ENCODE measurements at places on chromosomes 4 and X.
A peak's percentile ranks its signal among the peaks of the same experiment; 100 is the strongest.

- no peaks in the 10 kb centered on the region for H3K36me3 ChIP-seq
- no peak overlapping the region for H3K27ac ChIP-seq
- no peaks in the 10 kb centered on the region for H3K27me3 ChIP-seq
- no peaks in the 10 kb centered on the region for H3K4me1 ChIP-seq
These were observed 12.6 kb downstream of the PPEF2 start for GRCh38 chr4:75889537-75890199.

DNA sequence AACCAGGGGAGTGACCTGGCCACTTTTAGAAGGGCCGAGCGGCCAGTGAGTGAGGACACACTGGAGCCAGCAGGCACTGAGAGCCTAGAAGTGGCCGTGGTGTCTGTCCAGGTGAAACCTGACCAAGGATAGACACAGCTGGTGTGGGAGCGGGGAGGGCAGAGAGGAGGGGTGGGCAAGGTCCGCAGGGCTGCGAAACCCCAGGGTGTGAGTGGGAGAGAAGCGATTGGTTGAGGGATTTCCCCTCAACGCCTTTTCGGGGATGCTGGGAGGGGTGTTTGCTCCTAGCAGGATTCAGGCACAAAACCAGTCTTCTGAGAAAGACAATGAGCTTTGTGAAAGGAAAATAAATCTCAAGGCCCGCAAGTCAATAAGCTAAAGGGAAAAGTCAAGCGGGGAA is 33.2 kb upstream of the ARSD start:
- DNase-seq, result peak; percentile 34
- no peak overlapping the region for H3K4me3 ChIP-seq
- H3K36me3 ChIP-seq, result no peaks in the 10 kb centered on the region
- no peaks in the 10 kb centered on the region for H3K27me3 ChIP-seq
- no peaks in the 10 kb centered on the region for H3K4me1 ChIP-seq
- H3K27ac ChIP-seq, result no peak overlapping the region

DNA sequence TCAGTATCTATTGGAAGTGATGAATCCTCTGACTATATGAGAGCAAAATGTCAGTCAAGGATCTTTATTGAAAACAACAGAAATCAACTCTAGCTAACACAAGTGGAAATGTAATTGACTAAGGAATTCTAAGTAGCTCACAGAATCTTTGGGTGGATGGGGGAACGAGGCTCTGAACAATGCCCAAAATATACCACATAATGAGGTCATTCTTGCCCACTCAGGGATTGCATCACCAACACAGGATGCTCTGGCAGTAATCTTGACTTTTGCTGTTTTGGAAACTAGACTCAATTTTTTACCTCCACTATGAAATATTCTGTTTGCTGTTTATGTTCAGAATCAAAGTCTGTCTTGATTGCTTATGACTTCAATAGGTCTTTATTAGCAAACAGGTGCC is 127.4 kb upstream of the UNC5C start:
- no peaks in the 10 kb centered on the region for H3K27me3 ChIP-seq
- H3K27ac ChIP-seq, result no peak overlapping the region
- no peak overlapping the region for H3K4me3 ChIP-seq

DNA sequence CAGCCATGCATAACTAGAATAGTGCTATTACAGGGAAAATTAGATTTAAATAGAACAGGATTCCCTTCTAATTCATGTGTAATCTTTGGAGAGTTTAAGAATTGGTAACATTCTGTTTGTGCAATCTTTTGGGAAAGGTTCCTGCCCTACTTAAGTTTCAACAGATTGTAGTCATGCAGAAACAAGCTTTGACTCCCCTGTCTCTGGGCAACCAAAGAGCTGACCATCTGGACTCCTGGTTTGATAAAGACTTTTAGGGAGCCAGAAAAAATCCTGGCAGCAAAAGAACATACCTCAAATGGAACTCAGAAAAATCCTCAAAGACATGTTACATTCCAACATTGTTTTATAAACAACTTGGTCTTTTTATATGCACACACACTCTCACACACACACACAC is 191.1 kb upstream of the NEIL3 start:
- H3K27me3 ChIP-seq, result no peaks in the 10 kb centered on the region
- DNase-seq, result no peak
- no peaks in the 10 kb centered on the region for H3K4me1 ChIP-seq
- no peak overlapping the region for H3K27ac ChIP-seq

DNA sequence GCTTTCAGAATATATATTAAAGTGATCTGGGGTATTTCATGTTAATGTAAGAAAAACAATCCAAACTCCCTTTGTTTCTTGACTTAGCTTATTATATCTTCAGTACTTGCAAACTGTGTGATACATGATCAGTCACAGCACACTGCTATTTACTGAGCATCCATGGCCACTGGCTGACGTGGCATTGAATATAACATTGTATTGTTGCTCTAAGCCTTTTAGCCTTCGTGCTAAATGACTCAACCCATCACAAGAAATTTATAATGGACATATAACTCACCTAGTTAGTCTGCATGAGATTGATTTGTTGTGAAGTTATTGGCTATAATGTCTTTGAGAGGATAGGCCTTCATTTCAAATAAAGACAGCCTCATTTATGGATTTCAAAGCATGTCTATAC is 642.6 kb downstream of the IL1RAPL1 start:
- H3K36me3 ChIP-seq, result no peaks in the 10 kb centered on the region
- H3K27ac ChIP-seq, result no peak overlapping the region
- no peak overlapping the region for H3K4me3 ChIP-seq
- no peak for DNase-seq

DNA sequence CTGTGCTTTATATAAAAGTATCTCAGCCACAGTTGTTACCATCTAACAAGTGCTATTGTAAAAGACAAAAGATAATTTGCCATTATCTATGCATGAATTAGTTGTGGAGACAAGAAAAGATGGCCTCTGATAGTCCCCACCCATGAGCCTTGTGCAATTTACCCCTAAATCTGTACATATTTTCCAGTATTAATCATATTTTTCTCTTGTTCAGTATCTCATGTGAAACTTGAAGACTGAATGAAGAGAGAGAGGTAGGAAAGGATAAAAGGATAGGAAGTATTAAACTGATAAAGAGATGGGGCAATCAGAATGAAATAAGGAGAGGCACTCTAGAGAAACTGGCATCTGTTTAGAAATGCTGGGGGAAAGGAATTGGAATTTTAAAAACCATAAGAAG is 3.7 kb downstream of the MYOZ2 start:
- no peaks in the 10 kb centered on the region for H3K27me3 ChIP-seq
- no peak overlapping the region for H3K4me3 ChIP-seq
- H3K27ac ChIP-seq, result no peak overlapping the region
- no peak for DNase-seq

DNA sequence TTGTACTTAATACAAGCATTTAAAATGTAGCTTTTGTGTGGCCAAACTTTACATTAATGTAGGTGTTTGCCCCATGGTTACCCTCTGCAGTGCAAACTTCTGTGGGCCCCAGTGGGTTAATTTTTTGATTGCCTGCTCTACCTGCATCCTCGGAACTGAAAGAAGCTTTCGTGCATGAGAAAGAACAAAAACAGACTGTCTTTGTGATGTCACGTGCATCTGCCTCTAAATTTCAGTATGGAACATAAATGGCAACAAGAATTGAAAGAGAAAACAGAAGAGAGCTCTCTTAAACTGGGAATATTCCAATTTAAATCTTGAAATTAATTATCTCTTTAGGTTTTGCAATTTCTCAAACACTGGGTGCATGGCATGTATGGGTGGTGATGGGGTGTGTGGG is 182.4 kb upstream of the LCORL start:
- no peaks in the 10 kb centered on the region for H3K36me3 ChIP-seq
- no peaks in the 10 kb centered on the region for H3K27me3 ChIP-seq
- H3K4me1 ChIP-seq, result no peaks in the 10 kb centered on the region

- no peaks in the 10 kb centered on the region for H3K36me3 ChIP-seq
- H3K27me3 ChIP-seq, result peaks cover 8% of the 10 kb centered on the region
- H3K4me3 ChIP-seq, result no peak overlapping the region
- no peaks in the 10 kb centered on the region for H3K4me1 ChIP-seq
- no peak overlapping the region for H3K27ac ChIP-seq
- DNase-seq, result no peak
These were observed 51.7 kb upstream of the PJA1 start for GRCh38 chrX:69216911-69217310.

- DNase-seq, result no peak
- no peaks in the 10 kb centered on the region for H3K36me3 ChIP-seq
- no peaks in the 10 kb centered on the region for H3K4me1 ChIP-seq
- no peaks in the 10 kb centered on the region for H3K27me3 ChIP-seq
- no peak overlapping the region for H3K27ac ChIP-seq
These were observed 140.3 kb upstream of the CXCL13 start for GRCh38 chr4:77465271-77465670.

Data from spleen (tissue), 13 donors.